ENCODE measurements at places on chromosomes 13 and 19.
A peak's percentile ranks its signal among the peaks of the same experiment; 100 is the strongest.

DNA sequence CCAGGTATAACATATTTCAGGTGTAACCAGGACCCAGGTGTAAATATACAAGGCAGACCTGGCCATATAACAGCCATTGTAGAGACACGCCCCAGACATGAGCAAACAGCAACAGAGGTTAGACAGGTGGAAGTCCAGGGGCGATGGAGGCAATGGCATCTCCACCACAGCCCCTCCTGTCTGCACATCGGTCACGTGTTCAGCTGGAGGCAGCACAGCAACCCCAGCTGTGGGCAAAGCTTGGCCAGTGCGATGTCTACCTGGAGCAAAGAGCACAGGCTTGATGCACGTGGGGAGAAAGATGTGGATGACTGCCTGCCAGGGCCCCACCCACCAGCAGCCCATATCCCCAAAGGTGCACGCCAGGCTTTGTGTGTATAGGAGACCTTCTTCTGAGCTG is 4.4 kb downstream of the CYP4F2 start:
- DNase-seq = no peak

GRCh38 chr13:96746886-96747285 is 247.4 kb downstream of the OXGR1 start:
- DNase-seq = no peak

- peak; percentile 3 for DNase-seq
Observed at GRCh38 chr19:38281811-38282566, 17.6 kb downstream of the SPINT2 start.

- DNase-seq = no peak
Observed at GRCh38 chr13:113609616-113610015, 25.1 kb downstream of the TFDP1 start.

GRCh38 chr19:46821512-46822409 is 28.9 kb downstream of the AP2S1 start:
- peak; percentile 61 for DNase-seq

GRCh38 chr13:37495046-37495445 is 103.5 kb downstream of the POSTN start:
- DNase-seq = no peak

- no peak for DNase-seq
Observed at GRCh38 chr19:6232601-6233055, 47.1 kb downstream of the MLLT1 start.

Data from CD4-positive, alpha-beta T cell treated with Interleukin-2 at 100 ng/mL for 4 hours (primary cell).